ENCODE measurements at places on chromosomes 7 and 10. TPM values are rescaled to one million over a fixed set of nuclear protein-coding genes. Genes with fewer than 3 reads are reported as not detected.

- DNase-seq = no peak
Measured at GRCh38 chr10:98256692-98257091, 11.3 kb downstream of the LOXL4 start.

- no peak for DNase-seq
Measured at GRCh38 chr10:29276251-29276850, 12.5 kb upstream of the LYZL1 start.

GRCh38 chr10:124091646-124092249 is 1.6 kb downstream of the CHST15 start:
- peak; percentile 22 for DNase-seq

GRCh38 chr7:29626730-29627129 is 63.1 kb downstream of the PRR15 start:
- no peak for DNase-seq

- DNase-seq = no peak
Measured at GRCh38 chr10:86536294-86536861, 14.8 kb upstream of the WAPL start.

DNA sequence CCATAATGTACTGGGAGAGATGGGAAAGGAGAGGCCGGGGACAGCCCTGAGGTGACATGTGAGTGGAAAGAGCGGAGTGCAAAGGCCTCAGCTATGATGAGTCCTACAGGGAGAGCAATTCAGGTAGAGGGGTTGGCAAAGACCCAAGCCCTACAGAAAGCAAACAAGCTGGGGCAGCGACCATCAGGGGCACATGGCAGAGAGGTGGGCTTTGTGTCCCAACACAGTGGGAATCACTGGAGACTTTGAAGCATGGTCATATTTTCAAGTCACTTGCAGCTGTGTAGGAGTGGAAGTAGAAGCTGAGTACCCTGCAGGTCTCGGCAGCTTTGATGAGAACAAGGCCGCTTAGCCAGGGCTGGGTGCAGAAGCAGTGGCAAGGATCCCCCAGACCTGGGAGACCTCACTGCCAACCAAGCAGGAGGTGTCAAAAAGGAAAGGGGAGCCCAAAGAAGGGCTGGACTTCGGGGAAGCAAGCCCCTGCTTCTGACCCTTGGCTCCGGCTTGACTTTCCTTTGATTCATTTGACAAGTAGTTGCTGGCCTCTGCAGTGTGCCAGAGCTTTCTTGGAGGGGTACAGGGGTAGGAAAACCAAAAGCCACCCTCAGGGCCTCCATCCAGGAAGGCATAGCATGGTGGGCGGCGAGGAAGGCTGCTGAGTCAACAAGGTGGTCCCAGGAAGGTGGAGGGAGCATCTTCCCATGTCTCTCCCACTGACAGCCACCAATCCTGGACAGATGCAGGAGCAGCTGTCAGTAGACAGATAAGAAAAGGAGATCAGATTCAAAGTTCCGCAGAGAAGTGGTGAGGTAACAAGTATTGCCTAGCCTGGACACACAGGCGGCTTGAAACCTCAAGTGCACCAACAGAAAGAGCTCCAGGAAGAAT is 1.9 kb upstream of the PGAM2 start:
- DNase-seq = no peak

GRCh38 chr10:44020322-44021111 is 364.4 kb downstream of the CXCL12 start:
- DNase-seq = no peak

DNA sequence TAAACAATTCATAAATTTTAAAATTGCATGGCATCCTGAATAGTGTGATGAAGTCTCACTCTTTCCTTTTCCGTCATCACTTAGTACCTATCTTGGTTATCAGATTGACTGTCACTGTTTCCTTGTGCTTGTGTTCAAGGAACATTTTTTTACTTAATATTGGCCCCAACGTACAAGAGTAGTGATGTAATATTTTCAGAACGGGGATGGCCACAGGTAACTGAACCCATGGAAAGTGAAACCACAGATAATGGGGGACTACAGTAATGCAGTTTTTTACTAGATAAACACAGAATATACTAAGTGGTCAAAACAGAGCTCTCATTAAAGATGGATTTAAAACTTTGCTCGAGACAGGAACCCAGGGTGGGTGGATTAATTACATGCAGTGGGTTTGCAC is 85.4 kb downstream of the MACC1 start:
- DNase-seq = no peak

DNA sequence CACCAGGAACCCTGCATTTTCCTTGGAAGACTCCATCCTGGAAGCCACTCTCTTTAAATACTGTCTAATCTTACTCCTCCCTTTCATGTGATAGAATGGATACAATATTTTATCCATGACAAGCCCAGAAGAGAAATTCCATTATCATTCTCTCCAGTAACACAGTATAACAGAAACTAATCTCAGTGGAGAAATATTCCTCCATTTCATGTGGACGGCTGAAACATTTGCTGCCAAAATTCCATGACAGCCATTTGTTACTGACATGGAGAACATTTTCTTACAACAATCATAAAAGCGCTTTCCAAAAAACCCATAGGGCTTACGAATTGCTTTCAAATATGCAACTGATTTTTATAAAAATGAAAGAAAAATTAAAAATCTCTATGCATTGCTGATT is 392.8 kb upstream of the KLF6 start:
- DNase-seq = no peak

- DNase-seq = peak; percentile 38
Measured at GRCh38 chr7:33107136-33108066, 1.8 kb downstream of the RP9 start.

GRCh38 chr7:22361795-22362194 is 4.8 kb upstream of the RAPGEF5 start:
- DNase-seq = no peak

Gene NEUROD6
- 0.07 TPM for polyA plus RNA-seq

Gene IFRD1
- 25.4 TPM for polyA plus RNA-seq

Gene PDE1C
- polyA plus RNA-seq = 4.1 TPM

Gene SPDYE6
- polyA plus RNA-seq = 3.4 TPM

Gene PIP
- not detected for polyA plus RNA-seq

Gene COL1A2
- 6,534 TPM for polyA plus RNA-seq

Gene ANKRD16
- 5.5 TPM for polyA plus RNA-seq

Gene LIPA
- polyA plus RNA-seq = 38.1 TPM

Data from muscle of back (tissue), 13 donors.